ENCODE measurements at places on chromosomes 7 and 10. TPM values are rescaled to one million over a fixed set of nuclear protein-coding genes. Genes with fewer than 3 reads are reported as not detected.

GRCh38 chr10:33524041-33524440 lies 189.6 kb upstream of the NRP1 start:
- H3K4me1 ChIP-seq = no peaks in the 10 kb centered on the region
- no peak overlapping the region for H3K4me3 ChIP-seq
- H3K27ac ChIP-seq = no peak overlapping the region

DNA sequence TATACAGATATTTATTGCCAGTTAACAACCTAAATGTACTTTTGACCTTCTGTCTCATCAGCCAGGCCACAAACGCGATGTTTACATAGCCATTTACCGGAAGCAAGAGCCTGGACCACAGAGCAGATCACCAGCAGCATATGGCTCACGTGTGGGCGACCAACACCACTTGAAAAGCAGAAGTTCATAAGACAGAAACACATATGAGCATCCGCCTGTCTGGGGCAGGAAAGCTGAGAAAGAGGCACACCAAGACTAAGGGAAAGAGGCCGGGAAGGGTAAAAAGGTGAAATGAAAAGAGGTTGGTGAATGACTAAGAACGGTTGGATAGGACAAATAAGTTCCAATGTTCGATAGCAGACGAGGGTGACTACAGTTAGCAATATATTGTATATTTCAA lies 1.3 kb downstream of the ABCB1 start:
- H3K4me1 ChIP-seq = peaks cover 18% of the 10 kb centered on the region
- H3K27ac ChIP-seq = peak overlapping the region; percentile 33
- no peak overlapping the region for H3K4me3 ChIP-seq
- no peaks in the 10 kb centered on the region for H3K36me3 ChIP-seq

DNA sequence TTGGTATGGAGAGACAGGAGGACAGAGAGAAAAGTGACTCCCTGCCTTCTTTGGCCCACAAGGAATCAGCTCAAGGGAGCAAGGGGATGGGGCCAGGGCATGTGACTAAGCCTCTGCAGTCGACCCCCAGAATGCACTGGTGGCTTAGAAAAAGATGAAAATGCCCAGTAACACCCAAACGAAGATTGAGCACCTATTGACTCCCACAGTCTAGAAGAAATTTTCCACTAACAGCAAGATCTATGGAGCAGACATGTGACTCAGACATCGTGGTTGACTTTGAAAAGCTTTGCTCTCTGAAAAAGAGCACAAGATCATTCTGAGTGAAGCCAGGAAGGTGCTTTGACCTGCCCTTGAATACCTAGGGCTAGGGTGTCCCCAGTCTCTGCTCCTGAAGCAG lies 586.0 kb downstream of the CALN1 start:
- H3K4me1 ChIP-seq = no peaks in the 10 kb centered on the region
- H3K36me3 ChIP-seq = no peaks in the 10 kb centered on the region
- DNase-seq = no peak
- no peaks in the 10 kb centered on the region for H3K27me3 ChIP-seq
- no peak overlapping the region for H3K27ac ChIP-seq
- H3K4me3 ChIP-seq = no peak overlapping the region

- no peaks in the 10 kb centered on the region for H3K4me1 ChIP-seq
- no peaks in the 10 kb centered on the region for H3K36me3 ChIP-seq
- DNase-seq = no peak
- H3K27ac ChIP-seq = no peak overlapping the region
Measured at GRCh38 chr10:34016576-34016975, 682.1 kb upstream of the NRP1 start.

DNA sequence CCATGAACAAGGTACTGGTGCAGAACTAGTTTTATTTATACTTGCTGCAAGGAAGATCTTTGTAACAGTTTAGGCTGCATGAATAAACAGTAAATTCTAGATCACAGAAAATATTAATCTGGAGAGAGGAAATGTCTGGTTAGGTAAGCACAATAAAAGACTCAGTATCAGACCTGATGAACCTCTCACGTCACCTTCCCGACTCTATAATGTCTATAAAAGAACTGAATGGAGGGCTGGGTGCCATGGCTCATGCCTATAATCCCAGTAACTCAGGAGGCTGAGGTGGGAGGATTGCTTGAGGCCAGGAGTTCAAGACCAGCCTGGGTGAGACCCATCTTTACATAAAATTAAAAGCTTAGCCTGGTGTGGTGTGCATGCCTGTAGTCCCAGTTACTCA lies 65.9 kb downstream of the FAM171A1 start:
- H3K27ac ChIP-seq = no peak overlapping the region
- no peaks in the 10 kb centered on the region for H3K36me3 ChIP-seq
- no peak overlapping the region for H3K4me3 ChIP-seq

- DNase-seq = peak; percentile 73
- H3K4me1 ChIP-seq = peaks cover 13% of the 10 kb centered on the region
- H3K36me3 ChIP-seq = no peaks in the 10 kb centered on the region
- peak overlapping the region; percentile 73 for H3K27ac ChIP-seq
- no peaks in the 10 kb centered on the region for H3K27me3 ChIP-seq
Measured at GRCh38 chr10:86400705-86401587, 34.4 kb upstream of the GRID1 start.

LGI1 gene
- polyA plus RNA-seq = not detected

STAG3 gene
- polyA plus RNA-seq = 1.6 TPM
